ENCODE measurements at places on chromosomes 3 and 15.

DNA sequence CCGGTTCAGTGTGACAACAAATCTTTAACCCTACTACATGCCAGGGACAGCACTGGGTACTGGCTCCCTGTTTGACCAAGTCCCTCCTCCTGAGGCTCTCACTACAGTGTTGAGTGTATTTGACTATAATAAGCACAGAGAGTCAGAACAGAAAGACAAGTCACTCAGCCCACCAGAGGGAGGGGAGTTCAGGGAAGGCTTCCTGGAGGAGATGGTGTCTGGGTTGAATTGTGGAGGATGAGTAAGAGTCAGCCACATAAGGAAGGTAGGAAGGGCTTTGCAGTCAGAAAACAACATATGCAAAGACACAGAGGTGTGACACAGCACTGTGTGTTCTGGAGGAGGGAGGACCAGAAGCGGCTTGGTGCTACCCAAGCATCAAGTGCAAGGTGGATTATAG is 17.7 kb downstream of the MEGF11 start:
- DNase-seq, result no peak

GRCh38 chr15:74172701-74173379 is 670 bp upstream of the ISLR start:
- DNase-seq, result no peak

GRCh38 chr3:134917631-134918030 is 122.6 kb downstream of the EPHB1 start:
- DNase-seq, result no peak

DNA sequence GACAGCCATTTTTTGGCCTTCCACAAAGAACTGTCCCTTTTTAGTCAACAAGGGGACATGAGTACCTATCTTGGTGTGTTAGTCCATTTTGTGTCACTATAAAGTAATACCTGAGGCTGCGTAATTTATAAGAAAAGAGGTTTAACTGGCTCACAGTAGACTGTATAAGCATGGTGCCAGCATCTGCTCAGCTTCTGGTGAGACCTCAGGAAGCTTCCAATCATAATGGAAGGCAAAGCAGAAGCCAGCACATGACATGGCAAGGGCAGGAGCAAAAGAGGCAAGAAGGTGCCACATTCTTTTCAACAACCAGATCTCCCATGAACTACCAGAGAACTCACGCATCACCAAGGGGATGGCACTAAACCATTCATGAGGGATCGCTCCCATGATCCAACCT is 66.1 kb upstream of the VGLL4 start:
- no peak for DNase-seq

DNA sequence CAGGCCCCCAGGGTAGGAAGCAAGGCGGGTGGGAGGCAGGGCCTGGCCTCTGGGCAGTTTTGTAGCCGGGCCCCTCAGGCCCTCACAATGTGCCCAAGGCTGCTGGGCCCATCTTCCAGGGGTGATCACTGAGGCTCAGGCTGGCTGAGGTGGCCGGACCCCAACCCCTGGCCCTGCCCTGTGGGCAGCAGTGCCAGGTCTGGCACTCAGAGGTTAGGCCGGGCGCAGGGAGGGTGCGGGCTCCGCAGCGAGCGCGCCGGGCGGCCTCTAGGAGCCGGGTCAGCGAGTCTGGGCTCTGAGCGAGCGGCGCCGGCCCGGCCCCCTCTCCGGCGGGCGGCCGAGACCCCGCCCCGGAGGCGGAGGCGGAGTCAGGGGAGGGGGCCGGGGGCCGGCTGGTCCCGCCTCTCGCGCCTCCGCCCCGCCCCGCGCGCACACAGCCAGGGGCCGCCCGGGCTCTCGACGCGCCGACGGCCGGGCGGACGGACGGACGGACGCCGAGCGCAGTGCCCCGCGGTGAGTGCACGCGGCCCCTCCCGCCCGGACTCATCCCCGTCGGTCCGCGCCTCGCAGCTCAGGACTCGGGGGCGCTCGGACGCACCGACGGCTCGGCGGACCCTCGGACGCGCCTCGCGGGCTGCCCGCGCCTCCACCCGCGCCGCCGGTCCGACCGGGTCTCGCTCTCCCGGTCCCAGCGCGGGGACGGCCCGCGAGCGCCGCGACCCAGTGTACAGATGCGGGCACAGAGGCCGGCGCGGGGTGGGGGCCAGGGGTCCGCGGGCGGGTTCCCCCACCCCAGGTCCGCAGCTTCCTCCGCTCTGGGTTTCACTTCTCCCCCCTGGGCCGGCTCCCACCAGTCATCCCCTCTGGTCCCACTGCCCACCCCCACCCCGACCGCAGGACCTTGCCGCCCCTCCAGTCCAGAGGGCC is at the start of gene FBLN2:
TSS of gene FBLN2 (plus strand) at position 430 of the 927 bp plus-strand sequence. CDS start 21,231 bp downstream, outside the sequence.
- peak; percentile 11 for DNase-seq

GRCh38 chr3:197811343-197811742 is 20.3 kb downstream of the LRCH3 start:
- peak; percentile 68 for DNase-seq

- no peak for DNase-seq
Observed at GRCh38 chr3:8492744-8493511, 8.7 kb upstream of the LMCD1 start.

Data from head of caudate nucleus (tissue), 42 donors.